ENCODE measurements at places on chromosomes 6 and 20.

DNA sequence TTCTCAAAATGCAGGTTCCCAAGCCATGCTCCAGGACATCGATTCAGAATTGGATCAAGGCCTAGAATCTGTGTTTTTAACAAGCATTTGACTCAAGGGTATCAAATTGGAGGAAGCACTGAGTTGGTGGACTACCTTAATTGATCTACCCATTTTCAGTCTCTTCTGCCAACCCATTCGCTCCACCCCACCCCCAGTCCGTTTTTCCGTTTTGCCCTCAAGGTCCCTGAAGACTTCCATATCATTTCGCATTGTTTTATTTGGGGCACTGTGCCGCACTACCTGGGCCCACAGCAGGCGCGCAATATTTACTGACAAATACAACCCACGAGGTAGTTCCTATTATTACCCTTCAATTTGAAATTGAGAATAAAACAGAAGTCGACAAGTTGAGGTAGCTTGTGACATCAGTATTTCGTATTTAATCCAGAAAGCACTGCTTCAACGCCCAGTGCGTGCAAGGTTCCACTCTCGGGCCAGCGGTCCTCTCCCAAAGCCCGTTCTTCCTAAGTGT is 557 bp upstream of the DHX35 start:
- DNase-seq = no peak

DNA sequence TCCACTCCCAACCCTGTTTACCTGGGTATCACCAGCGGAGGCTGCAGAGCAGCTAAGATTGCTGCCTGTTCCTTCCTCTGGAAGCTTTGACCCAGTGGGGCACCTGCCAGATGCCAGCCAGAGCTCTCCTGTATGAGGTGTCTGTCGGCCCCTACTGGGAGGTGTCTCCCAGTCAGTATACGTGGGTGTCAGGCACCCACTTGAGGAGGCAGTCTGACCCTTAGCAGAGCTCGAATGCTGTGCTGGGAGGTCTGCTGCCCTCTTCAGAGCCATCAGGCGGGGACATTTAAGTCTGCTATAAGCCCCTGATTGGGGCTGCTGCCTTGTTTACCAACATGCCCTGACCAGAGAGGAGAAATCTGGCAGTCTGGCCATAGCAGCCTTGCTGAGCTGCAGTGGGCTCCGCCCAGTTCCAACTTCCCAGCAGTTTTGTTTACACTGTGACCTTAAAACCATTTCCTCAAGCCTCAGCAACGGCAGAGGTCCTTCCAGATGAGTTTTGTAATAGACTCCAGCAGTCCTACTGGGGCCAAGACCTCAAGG is 2.8 kb downstream of the RAET1E start:
- DNase-seq = peak; percentile 28

DNA sequence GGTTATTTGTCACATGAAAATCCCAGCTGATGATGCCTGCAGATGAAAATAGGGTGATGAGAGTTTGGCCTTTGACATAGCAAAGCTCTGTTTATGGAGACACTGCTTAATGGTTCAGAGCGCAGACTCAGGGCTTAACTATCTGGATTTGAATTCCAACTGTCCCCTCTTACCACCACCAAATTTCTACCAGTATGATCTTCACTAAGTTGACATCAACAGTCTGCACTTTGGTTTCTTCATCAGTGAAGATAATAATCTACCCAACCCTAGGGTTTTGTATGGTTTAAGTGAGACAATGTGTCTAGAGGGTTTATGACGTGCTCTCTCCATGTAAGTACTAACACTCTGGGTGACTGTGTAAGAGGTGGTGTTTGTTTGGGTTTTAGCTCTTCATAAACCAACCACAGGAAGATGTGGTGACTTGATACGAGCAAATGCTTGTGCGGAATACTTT is 151.4 kb upstream of the TNFAIP3 start:
- peak; percentile 27 for DNase-seq

GRCh38 chr6:162753775-162754174 is 26.0 kb downstream of the PACRG start:
- DNase-seq = no peak

- DNase-seq = no peak
These were observed 350.9 kb downstream of the PREX1 start for GRCh38 chr20:48476854-48477253.

- DNase-seq = no peak
These were observed 3.5 kb upstream of the HLA-G start for GRCh38 chr6:29824144-29824543.

- DNase-seq = no peak
These were observed 111.2 kb downstream of the KCNQ5 start for GRCh38 chr6:72733045-72733444.

DNA sequence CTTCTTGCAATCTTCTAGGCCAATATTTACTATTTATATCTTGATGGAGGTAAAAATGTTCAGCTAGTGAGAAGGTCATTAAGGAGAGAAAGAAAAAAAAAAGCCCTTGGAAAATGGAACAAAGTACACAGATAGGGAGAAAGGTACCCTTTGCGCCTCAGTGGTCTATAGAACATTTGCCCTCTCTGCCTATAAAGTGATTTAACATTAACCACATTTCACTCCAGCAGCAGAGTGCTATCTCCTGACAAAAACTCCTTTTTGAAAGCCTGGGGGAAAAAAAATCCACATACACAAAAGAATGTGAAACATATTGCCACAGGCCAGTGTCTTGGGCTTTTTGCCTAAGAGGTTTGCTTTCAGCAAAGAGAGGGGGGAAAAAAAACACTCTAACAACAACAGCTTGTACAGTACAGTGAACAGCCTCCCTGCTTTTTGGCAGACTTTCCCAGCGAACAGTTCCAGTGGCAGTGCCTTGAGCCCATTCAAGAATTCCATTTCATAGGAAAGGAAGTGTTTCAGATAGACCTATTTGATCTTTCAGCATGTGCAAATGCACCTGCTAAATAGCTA is 695 bp downstream of the ARHGAP18 start:
- peak; percentile 68 for DNase-seq

DNA sequence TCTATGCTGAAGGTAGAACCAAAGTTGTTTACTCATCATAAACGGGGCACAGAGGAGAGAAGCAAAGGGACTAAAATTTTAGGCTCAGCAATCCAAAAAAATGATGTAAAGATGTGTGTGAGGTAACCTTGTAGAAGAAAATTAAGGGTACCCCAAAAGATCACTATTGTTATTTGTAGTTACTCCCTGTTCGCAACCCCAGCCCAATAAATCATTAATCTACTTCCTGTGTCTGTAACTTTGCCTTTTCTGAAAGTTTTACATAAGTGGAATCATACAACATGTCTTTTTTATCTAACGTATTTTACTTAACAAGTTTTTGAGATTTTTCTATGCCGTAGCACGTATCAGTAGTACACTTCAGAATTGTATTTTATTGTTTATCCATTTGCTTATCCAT is 1114.8 kb upstream of the GJE1 start:
- no peak for DNase-seq

- DNase-seq = peak; percentile 98
These were observed 59.7 kb downstream of the HIVEP2 start for GRCh38 chr6:142885182-142885867.

DNA sequence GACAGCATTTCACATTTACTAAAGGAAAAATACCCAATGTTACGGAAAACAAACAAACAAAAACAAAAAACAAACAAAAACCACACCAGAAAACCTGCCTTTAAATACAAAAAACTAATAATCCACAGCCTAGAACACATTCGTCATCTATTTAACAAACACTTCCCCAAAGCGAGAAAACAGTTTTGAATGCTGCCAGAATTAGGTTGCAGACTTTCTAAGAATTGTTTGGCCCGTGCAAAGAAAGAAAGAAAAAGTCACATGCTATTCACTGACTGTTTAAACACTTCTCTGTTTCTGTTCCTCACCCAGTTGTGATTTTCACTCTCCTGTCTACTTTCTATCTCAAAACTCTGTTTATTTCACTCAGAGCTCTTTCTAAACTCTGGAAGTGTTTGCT is 52.5 kb downstream of the BCAS1 start:
- DNase-seq = no peak

DNA sequence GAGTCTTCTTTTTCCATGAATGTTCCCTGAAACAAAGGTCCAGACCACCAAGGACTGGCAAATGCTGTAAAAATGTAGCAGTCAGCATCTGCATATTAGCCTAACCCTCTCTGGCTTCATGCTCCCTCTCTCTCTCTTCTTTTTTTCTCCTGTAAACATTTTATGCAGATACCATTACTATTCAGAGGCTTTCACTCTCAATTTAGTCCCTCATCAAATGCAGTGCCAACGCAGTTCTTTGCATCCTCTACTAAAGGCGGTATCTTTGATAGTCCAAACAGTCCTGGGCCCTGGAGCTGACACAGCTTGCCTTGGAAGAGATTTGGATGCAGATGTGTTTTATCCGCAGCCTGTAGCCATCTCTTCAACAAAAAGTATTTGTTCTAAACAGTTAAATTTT is 167.1 kb upstream of the MMS22L start:
- no peak for DNase-seq

DNA sequence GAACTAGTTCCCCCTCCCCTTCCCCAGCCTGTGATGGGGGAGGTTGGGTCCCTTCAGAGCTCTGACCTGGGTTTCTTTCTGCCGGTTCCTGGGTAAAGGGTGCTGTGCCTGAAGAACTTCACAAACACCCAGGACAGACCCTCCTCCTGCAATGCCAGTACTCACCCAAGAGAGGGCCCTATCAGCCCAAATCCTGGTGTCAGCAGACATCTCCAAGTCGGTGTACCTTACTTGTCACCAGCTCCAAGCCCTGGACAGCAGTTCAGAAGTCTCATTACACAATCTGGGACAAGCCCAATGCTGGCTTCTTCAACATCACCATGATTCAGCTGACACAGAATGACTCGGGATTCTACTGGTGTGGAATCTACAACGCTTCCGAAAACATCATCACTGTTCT is 467 bp downstream of the TREML4 start:
- no peak for DNase-seq

GRCh38 chr6:148934539-148934938 is 187.7 kb downstream of the UST start:
- DNase-seq = peak; percentile 72

DNA sequence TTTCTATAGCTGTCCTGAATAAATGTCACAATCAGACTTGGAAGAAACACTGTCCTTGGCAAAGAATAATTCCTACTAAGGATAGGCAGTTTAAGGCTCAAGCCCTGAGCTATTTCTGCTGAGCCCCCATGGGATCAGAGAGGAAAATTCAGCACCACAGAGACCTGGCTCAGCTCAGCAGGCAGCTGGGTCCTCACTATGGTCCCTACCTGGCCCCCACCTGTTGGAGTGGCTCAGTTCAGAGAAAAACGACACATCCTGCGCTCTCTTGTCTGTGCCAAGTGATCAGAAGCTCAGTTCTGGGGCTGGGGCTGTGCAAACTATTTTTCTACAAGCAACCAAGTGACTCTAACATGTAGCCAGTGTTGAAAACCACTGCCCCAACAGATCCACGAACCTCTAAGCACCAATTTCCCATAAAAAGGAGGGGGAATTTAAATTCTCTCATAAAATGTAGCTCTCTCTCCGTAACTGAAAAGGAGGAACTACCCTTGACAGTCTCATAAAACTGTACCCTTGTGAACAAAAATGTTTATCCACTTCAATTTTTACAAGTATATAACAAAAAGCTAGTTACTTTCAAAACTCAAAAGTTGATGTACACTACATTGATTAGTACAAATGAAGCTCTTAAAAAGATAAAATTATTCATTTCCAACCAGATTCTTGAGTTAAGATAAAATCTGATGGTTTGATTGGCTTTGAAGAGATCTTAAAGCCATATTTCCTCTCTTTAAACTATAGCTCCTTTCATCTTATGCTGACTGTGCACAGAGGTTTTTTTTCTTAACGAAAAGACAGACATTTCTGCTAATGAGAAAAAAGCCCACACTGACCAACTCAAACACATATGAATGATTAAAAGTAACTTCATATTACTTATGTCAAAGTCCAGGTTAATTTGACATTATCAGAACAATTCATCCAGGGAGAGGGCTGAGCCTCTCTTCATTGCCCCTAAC is 52.0 kb downstream of the KIF13A start:
- no peak for DNase-seq

GRCh38 chr6:1437553-1438406 is 48.4 kb downstream of the FOXF2 start:
- no peak for DNase-seq

- no peak for DNase-seq
These were observed 145.0 kb downstream of the HTR1B start for GRCh38 chr6:77318256-77318655.

DNA sequence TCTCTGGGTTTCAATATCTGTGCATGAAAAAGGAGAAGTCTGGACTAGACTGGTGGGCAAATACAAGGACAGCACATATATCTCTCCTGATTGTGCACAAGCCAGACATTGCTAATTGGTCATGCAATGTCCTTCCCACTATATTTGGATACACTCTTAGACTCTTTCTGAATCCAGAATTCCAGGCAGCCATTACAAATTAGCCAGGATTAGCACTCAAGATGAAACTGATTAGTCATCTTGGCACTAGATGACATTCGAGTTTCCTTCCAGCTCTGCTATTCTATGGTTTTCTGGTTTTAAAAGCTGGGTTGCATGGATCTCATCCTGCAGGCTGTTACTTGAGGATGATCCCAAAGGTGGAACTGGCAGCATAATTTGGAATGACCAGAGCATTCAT is 73.2 kb downstream of the SCP2D1 start:
- DNase-seq = no peak

- DNase-seq = no peak
These were observed 236.8 kb upstream of the RREB1 start for GRCh38 chr6:6870921-6871320.

GRCh38 chr6:52670502-52671409 is at the start of gene TMEM14A:
TSS of gene TMEM14A (plus strand) at chr6:52671113. CDS start at chr6:52677103, 5,990 bp downstream.
- DNase-seq = peak; percentile 90

DNA sequence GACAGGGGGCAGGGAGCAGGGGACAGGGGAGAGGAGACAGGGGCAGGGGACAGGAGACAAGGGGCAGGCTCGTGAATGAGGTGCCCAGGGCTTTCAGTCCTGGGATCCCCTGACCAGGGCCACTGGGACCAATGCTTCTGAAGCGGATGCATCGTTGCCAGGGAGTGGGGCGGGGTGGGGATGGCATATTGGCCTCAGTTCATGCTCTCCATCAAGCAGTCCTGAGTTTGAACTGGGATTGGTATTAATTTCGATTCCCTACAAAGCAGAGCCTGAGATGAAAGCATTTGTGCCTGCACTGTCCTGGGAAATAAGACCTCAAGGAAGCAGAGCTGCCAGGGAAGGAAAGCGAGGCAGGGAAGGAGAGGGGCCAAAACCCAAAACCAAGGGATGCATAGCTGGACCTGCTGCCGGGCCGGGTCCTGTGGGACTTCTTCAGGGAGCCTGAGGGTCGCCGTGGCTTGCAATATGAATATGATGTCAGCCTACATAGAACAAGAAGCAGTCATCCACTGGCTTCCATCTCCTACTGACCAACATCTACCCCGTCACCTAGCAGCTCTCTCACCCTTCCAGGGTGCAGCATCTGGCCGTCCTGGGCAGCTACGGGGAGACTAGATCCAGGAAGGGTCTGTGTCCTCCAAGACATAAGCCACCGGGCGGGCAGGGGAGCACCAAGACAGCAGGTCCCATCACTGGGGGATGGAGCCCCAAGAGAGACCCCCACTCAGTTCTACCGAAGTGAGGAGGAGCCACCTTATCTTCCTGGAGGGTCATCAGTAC is 233.3 kb downstream of the SYNDIG1 start:
- DNase-seq = no peak

- no peak for DNase-seq
These were observed 636.1 kb downstream of the KIF16B start for GRCh38 chr20:15937179-15937578.

Measured in fibroblast of upper back skin (primary cell).